NCI-H774 (cell line): ENCODE measurements at places on chromosomes 12 and 14.

DNA sequence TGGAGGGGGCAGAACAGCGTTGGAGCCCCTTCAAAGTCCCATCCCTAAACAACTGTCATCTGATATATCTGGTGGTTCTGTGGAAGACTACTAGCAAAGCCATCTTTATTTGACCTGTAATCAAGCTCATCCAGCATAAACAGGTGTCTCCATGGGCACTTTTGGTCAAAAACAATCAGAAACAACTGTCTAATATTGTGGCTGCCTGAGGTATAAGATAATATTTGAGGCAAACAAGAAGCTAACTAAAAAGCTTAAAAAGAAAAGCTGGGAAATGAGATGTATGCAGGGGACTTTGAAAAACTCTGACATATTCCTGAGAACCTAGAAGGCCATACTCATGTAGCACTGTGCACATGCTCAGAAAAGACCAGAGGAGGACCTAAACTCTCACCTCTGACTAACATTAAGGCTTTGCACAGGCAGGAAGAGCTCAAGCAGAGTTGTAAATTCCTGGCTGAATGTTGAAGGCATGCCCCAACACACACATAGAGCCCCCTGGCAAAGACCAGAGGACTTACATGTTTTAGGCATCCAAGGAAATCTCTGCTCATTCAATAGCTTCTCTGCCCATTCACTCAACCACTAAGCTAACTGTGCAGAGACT, 27.2 kb upstream of the AP4S1 start:
- no peak for DNase-seq

GRCh38 chr12:123095078-123095881, 55.6 kb downstream of the PITPNM2 start:
- DNase-seq, result no peak

- DNase-seq, result no peak
Measured at GRCh38 chr12:109182041-109182839, 65.9 kb downstream of the ACACB start.

DNA sequence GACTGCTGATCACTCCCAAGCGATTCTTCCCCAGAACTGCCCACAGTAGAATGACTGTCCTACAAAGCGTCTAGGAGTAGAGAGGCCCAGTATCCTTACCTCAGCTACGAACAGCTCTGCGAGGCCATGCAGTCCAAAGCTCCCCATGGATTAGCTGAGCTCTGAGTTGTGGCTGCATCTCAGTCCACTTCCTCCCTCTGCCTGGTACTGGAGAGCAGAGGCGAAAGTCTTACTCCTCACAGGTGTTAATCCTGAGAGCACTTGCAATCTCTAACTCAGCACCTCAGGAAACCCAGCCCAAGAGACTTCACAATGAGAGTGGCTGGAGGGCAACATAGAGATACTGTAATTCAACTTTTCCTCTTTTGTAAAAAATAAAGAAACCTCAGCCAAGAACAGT, 493.1 kb downstream of the BCAT1 start:
- DNase-seq, result no peak

GRCh38 chr14:89588840-89589296, 171.8 kb upstream of the FOXN3 start:
- DNase-seq, result no peak

GRCh38 chr12:121781998-121782979, 11.2 kb downstream of the RHOF start:
- no peak for DNase-seq

DNA sequence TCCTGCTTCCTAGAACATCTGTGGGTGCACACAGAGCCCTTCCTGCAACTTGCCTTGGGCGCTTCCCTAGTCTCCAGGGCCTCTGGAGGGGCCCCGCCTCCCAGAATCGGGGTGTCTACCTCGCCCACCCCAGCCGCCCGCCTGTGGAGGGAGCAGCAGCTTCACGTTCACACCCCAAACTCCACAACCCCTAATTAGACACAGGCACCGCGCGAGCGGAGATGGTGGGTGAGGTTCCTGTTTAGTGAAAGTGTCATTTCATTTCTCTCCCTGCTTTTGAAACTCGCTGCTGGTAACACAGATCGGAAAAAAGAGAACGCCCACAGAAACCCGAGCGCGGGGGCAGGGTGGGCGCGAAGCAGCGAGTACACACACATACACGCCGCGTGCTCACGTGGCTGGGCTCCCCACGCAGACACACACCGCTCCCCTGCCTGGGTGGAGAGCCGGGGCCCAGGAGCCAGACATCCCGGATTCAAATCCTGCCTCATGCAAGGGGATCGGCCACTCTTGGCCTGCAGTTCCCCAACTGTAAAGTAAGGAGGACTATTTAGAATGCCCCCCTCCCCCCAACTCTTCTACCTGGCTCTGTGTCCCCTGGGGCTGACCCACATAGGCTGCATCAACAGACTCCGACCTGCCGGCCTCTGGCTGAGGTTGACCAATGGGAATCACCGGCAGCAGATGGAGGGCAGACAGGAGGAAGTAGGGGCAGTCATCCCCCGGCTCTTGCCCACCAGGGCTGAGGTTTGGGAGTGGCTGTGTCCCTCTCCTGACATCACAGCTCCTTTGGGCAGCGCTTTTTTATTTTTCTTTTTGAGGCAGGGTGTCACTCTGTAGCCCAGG, 79.2 kb upstream of the NCOR2 start:
- no peak for DNase-seq

- no peak for DNase-seq
Measured at GRCh38 chr12:10027311-10027710, 3.2 kb upstream of the CLEC9A start.

GRCh38 chr12:111297703-111298426, 71.0 kb downstream of the PHETA1 start:
- DNase-seq, result no peak

DNA sequence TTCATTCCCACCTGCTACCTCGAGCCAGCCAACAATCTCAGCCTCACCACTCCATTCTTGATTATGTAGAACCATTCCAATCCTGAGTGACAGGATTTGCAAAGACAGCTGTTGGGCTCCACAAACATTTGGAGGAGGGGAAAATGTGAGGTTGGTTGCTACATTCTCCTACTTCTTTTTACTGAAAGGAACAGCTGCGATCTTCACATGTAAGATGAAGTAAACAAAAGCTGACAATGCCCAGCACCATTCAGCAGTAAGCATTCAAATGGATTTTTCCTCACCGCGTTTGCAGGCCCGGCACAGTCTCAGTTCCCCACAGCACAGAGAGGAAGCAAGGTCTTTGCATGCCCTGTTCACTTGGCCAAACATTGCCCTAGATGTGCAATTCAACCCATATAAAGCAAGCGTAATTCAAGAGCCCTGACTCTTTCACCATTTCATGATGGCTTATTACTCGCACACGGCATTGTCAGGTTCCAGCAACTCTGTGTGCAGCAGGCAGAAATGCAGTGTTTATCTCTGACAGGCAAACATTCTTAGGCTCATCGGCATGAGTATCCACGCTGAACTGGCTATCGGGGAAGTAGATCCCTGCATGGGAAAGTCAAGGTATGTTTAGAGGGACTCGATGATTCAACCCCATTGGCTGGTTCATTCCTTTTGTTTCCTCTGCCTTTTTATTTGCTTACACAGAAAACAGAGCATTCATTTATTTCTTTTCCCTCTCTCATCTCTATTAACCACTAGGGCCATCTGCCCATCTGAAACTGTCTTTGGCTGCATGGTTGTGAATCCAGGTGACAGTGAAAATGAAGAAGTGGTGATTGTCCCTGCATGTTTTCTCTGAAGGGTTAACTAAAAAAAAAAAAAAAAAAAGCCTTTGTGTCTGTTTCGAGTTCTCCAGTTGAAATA, 236.1 kb upstream of the PLEKHG7 start:
- peak; percentile 56 for DNase-seq

GRCh38 chr12:25051171-25051570, 102.3 kb upstream of the BCAT1 start:
- DNase-seq, result no peak

DNA sequence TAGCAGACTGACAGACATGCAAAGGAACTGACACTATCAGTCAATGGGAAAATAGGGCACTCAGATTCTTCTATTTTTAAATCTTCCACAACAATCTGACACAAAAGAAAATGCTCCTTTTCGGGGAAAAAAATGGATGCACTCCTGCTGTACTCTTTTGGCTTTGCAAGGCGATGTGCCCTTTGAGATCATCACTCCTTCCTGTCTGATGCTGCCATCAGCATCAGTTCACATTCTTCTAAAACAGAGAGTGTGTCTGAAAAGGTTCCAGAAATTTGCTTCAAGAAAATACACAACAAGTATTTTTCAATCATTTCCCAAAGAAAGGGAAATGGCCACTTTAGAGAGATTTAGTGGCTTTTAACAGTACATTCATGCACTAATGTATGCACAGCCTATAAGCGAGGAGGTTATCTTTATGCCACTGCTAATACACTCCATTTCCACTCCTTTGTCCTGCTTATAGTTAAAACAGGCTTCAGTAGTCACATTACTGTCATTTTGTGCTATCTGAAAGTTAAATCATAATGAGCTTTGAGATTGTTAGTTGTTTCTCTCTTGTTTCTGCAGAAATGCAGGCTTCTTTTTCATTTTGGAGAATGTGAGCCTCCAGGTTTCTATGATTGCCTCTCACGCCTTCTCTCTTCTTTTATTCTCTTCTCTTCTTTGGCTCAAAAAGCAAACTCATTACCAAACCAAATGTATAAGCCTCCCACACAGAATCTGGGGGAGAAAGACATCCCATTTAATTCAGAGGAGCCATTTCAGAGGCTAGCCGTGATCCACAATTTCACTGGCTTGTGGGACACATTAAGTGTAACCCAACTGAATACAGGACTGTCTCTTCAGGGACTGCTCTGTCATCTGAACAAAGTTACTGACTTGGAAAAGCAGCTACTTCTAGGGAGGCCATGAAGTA, 110.9 kb upstream of the CCDC196 start:
- DNase-seq, result no peak

GRCh38 chr14:49977126-49977841, 84.4 kb downstream of the ARF6 start:
- no peak for DNase-seq

GRCh38 chr14:57637901-57638300, 144.2 kb upstream of the CCDC198 start:
- DNase-seq, result no peak

- no peak for DNase-seq
Measured at GRCh38 chr14:73771848-73772638, 57.9 kb upstream of the PNMA1 start.

GRCh38 chr12:71187379-71187778, 29.6 kb upstream of the TSPAN8 start:
- DNase-seq, result no peak
